Cardiac fibroblast (primary cell): ENCODE measurements at places on chromosomes 2 and 18.

DNA sequence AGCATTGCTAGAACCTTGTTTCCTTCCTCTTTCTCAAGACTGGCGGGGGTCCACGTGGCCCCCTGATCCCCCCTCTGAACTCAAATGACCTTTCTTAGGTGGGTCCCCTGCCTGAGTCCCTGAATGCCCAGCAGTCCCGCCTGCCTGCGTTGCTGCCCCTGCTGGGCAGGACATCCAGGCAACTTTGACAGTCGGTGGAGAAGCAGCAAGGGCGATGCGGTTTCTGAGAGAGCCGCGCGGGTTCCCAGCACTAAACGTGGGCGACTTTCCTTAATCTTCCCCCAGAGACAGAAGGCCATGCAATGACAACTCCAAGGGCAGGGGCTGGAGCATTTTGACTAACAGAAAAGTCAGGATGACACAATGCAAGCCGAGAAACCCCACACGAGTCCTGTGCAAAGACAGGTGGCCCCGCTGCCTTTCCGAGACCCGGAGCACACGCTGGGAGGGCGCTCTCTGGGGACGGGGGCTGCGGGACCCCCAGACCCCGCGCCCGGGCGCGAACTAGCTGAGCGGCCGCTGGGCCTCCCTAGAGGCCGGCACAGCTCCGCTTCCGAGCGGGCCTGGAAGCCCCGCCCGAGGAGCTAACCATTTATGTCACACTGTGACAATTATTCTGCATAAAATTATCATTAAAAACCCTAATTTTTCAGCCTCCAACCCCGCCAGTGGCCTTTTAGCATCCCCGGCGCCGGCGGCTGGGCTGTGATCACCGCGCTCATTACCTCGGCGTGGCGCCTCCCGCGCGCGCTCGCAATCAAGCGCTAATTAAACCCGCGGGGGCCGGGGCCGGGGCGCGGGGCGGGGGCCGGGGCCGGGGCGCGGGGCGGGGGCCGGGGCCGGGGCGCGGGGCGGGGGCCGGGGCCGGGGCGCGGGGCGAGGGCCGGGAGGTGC lies 27.4 kb downstream of the ASB18 start:
- DNase-seq = no peak

GRCh38 chr2:241999184-241999583 lies 129.7 kb downstream of the RTP5 start:
- no peak for DNase-seq

DNA sequence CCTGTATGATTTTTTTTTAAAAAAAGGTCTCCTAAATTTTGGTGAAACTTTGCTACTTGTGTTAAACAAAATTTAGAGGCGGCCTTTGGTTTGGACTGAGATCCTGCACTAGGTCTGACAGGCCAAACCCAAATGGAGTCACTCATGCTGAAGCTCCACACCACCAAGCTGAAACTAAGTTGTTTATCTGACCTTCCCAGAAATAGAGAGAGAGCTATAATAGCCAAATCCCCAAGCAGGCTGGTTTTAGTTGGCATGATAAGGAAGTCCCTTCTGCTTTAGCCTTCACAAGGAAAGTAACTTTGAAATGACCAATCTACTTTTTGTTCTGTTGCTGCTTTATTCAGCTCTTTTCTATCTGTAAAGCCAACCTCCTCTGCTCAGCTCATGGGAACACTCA lies 17.1 kb upstream of the THUMPD2 start:
- no peak for DNase-seq

DNA sequence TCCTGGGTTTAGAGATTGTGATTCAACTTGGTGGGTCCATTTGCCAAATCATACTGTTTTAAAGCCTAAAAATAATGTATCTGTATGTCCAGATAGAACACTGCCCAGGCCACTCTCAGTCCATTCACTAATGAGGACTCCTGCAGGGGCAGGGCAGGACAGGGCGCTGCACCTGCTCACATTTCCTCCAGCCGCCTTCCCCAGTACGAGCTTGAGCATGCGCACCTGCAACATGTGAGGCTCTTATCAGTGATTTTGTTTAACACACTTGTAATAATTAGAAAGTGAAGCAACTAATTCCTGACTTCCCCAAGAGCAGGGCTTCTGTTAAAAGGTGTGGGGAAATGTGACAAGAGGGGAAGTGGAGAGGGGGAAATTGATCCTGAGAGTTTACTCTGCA lies 89.7 kb downstream of the AFF3 start:
- no peak for DNase-seq
